Uterus (tissue), 4 donors: ENCODE measurements at places on chromosomes 4 and X. TPM values are rescaled to one million over a fixed set of nuclear protein-coding genes. Genes with fewer than 3 reads are reported as not detected.

DNA sequence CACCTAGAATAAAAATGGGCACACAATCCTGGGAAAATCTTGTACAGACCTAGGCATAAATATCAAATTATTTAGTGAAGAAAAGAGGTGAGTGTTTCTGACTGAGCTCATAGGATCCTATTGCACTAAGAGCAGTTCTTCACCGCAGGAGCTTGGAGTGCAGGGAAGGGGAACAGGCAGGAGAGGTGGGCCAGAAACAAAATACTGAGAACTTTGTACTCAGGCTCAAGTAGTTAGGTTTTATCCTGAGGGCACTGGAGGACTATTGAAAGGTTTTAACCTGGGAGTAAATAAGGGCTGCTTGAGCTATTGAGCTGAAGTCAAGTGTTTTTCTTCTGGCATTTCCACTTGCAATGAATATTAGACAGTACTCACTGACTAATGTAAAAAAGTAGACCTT is 12.2 kb downstream of the EPHA5 start:
- no peak for DNase-seq

DNA sequence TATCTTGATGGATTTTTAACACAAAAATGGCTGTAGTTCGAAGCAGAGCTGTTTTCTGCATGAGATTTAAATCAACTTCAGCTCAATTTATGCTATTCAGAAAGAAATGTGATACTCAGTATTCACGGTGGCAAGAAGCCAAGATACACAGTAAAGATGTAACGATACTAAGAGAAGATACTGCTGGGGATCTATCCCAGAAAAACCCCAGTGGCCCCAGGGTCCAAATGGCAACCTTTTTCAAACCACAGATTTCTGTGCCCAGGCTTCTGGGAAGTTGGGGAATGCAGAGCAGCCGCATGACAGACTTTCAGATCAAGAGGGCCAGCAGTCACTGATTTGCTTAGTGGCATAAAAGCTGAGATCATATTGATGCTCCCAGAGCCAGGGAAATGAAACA is 353.9 kb downstream of the AFF2 start:
- DNase-seq = no peak

DNA sequence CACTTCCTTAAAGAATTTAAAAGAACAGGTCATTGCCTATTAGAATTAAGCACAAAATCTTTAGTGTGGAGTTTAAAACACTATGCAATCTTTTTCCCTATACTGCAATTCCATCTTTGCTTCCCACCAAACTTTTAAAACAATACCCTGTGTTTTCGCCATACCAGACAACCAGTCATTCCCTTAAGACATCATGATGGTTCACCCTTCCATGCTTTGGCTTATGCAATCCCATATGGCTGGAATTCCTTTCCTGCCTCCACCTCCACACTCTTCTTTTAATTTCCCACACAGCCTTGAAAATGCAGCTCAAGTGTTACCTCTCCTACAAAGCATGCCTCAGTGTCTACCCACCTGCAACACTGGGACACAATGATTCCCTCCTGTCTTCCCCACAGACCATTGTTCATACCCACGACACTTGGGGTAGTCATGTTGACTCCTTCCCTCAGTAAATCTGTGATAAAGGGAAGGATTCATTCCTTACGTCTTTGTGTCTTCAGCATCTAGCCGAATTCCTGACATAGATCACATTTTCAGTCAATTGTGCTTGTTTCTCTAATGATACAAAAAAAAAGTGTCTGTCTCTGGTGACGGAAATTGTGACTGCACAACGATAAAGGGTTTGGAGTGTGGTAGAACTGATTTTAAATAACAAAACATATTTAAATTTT is 166.3 kb downstream of the FNIP2 start:
- DNase-seq = no peak

DNA sequence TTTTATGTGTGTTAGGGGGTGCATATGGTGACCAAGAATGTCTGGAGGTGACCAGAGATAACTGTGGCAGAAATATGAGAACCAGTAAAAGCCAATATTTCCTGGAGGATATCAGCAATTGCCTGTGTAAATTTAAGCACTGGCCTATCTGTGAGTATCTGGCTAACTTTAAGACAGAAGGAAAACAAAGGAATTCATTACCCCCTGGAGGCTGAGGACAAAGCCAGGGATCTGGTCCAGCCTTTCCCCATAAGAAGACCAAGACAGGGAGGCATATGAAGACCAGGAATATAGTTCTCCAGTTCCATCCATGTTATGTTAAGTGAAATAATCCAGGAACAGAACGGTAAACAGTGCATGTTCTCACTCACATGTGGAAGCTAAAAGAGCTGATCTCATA is 49.2 kb downstream of the MFAP3L start:
- DNase-seq = no peak

The SYTL5 gene
- under 0.01 TPM for total RNA-seq

DNA sequence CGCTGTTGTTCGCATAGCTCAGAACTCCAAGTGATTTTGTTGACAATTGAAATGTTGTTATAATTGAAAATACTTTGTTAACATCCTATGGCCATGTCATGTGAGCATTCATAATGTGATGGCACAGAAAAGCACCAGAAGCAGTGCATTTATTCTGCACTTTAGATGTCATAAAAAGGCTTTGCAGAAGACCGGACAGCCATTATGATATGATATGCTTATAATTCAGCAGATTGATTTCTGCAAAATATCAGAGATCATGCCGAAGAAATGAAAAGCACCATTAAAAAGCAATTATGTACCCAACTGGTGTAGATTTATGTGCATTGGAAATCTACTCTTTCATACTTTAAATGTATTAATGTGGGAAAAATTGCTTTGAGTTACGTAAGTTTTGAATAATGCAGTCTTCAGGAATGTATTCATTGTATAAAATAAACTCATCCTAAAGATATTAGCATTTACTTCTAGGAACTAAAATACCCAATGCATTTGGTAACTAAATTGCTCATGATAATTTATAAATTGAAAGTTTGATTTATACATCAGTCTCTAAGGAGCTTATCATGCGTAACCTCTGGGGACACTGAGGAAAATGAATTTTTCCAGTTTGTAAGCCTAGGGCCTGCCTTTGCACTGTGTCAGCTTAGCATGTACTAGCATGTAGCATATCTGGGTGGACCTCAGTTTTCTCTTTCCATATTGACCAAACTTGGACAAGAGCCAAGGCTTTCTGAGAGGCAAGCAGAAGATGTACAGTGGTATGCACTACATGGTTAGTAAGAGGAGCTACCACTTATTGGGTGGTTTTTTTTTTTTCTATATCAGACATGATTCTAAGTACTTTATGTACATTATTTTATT is 43.6 kb downstream of the TLR10 start:
- no peak for DNase-seq

- DNase-seq = peak; percentile 51
Measured at GRCh38 chr4:139633661-139634060, 32.0 kb upstream of the MGST2 start.

DNA sequence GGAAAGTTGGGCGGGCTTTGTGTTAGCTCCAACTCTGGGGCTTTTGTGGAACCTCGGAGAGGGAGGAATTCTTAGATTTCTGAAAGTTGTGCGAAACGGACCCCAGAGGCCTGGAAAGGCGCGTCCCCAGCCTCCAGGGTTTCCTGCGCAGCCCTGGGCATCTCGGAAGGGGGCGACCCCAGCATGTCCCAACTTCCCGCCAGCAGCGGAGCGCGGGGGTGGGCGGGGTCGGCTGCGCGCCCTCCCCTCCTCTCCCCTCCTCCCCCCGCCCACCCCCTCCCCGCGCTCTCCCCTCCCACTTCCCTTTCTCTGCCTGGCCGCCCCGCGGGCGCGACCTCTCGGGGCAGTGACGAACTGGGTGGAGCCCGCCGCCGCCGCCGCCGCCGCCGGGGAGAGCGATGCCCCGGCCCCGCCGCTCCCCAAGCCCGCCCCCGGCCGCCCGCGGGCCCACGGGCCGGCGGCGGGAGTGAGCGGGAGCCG is 16.8 kb downstream of the PTTG2 start:
- peak; percentile 83 for DNase-seq

GRCh38 chr4:58061967-58062366 is 951.8 kb upstream of the IGFBP7 start:
- no peak for DNase-seq

The HS3ST1 gene
- total RNA-seq = 5.0 TPM

DNA sequence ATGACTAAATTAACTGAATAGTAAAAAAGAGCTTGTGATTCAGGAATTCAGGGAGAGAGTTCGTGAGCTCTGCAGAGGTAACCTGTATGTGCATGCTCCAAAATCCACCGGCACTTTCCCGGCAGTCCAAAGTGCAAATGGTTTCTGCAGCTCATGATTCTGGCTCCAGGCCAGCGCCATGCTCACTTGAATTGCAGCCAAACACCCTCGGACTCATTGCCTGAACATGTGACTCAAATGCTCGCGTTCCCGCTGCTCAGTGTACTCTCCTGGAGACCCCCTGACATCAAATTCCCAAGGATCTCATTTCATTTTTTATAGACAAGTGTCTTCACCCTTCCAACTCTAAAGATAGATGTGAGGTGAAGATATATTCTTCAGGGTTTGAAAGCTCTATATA is 44.1 kb upstream of the SH3RF1 start:
- DNase-seq = peak; percentile 21

GRCh38 chr4:158159054-158159717 is 13.6 kb downstream of the GASK1B start:
- DNase-seq = no peak

The JCHAIN gene
- 5.3 TPM for total RNA-seq

GRCh38 chr4:27716693-27717430 is 856.2 kb downstream of the STIM2 start:
- no peak for DNase-seq

The LGI2 gene
- 6.8 TPM for total RNA-seq

The ATP8A1 gene
- 23.4 TPM for total RNA-seq

DNA sequence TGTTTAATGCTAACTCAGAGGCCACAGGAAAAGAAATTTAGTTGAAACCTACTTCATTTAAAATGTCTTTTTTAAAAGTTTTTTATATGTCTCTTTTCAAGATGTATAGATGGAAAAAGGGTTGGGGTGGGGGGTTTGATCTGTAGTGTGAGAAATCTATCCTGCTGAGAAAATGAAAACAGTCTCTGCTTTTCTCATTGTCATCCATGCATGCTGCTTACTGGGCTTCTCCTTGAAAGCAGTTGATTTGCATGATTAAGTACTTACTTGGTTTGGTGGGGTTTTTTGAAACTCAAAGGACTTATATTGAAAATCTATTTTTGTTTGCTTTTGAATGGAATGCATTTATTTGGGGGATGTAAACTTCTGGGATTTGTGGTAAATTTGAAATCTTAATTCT is 313.6 kb upstream of the DKK2 start:
- DNase-seq = no peak

- DNase-seq = no peak
Measured at GRCh38 chr4:46994007-46994405, 625 bp upstream of the GABRA4 start.

The ESX1 gene
- 0.21 TPM for total RNA-seq

The PRKG2 gene
- not detected for total RNA-seq

The DCAF12L2 gene
- 9.5 TPM for total RNA-seq

The TEX13C gene
- total RNA-seq = not detected

The SUPT20HL2 gene
- total RNA-seq = not detected

GRCh38 chrX:153516073-153516472 is 1.4 kb upstream of the ATP2B3 start:
- DNase-seq = no peak

DNA sequence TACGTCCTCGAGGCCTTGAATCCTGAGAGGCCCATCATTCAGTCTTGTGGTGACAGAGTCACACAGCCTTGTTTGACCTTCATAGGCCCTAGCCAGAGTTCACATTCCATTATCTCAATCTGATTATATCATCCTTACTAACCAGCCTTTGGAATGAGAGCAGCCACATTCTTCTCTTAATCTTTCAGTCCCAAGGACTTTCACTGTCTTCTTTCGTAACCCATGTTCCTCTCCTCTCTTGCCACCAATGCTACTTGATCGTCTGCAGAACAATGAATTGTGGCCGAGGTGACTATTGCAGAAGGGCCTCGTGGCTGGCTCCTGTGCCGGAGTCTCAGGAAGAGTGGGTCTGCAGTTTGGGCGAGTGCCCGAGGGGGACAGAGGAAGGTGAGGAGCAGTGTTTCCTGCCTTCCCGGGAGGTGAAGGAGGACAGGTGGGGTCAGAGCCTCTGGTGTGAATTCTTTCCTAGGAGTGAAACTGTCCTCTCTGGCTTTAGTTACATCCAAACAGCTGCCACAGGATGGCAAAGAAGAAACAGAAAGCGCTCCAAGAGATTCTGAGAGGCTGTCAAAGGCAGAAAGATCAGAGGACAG is 94.6 kb downstream of the LIMCH1 start:
- no peak for DNase-seq

DNA sequence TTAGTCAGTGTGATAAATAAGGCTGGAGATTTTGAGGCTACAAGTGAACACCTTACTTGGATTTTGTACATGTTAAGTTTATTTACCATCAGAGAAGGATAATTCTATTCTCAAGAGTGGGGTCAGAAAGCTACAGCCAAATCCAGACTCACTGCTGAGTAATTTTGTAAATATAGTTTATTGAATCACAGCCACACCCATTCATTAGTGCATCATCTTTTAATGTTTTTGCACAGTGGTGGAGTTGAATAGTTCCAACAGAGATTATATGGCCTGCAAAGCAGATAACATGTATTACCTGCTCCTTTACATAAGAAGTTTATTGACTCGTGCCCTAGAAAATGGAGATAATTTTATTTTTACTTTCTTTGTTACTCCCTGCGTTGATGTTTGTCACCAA is 60.4 kb downstream of the PCDH18 start:
- DNase-seq = no peak

GRCh38 chr4:37438564-37439279 is 194.2 kb downstream of the NWD2 start:
- DNase-seq = no peak

GRCh38 chr4:27759611-27760575 is 899.3 kb downstream of the STIM2 start:
- DNase-seq = no peak

- DNase-seq = no peak
Measured at GRCh38 chr4:139568206-139568955, 12.4 kb upstream of the SETD7 start.

The DUSP9 gene
- total RNA-seq = not detected

GRCh38 chr4:45475548-45475947 is 648.3 kb downstream of the GABRG1 start:
- DNase-seq = no peak

GRCh38 chrX:155997436-155997835 is at the start of gene IL9R:
Gene IL9R, plus strand, starts transcription at chrX:155997696. Its CDS starts 64 bp downstream, at chrX:155997760.
- no peak for DNase-seq

DNA sequence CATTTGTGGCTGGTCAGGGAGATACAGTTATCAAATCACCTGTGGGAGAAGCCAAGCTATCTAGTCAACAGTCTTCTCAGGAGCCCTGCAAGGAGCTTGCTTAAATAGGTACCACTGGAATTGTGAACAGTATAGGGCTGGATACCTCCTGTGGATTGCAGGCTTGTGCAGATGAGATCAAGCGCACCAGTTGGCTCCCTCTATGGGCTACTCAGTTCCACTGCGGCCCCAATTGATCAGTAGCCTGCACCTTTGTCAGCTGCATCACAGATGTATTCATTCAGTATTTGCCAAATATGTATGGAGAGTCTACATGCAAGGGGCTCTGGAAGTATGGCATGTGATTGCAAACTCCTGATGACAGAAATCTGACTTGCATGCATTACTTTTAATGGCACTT is 28.6 kb downstream of the TEX13A start:
- no peak for DNase-seq

The BGN gene
- 91.5 TPM for total RNA-seq
